Heart left ventricle (tissue), 16 donors: ENCODE measurements at places on chromosomes 6 and 20. TPM values are rescaled to one million over a fixed set of nuclear protein-coding genes. Genes with fewer than 3 reads are reported as not detected.

Gene SYNE1
- 76.4 TPM for polyA plus RNA-seq

Gene CPXM1
- polyA plus RNA-seq, result 0.27 TPM

DNA sequence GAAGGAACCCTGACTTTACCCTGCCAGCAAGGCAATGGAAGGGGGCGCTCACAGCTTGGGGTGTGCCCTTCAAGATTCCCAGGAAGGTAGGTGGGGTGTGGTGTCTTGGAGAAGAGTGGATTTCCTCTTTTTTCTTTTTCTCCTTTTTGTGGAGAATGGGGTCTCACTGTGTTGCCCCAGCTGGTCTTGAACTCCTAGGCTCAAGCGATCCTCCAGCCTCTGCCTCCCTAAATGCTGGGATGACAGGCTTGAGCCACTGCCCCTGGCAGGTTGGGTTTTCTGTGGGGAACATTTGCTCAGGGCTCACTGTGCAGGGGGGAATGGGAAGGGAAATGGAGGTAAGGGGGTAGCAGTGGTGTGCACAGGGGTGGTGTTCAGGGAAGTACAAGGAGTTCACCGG lies 4.0 kb upstream of the ZNF341 start:
- no peaks in the 10 kb centered on the region for H3K36me3 ChIP-seq
- no peak for DNase-seq
- H3K4me3 ChIP-seq, result no peak overlapping the region
- peaks cover 5% of the 10 kb centered on the region for H3K4me1 ChIP-seq

Gene PFDN6
- 243 TPM for polyA plus RNA-seq

Gene CTAGE9
- not detected for polyA plus RNA-seq
